ENCODE measurements at places on chromosomes 5 and 9.
A peak's percentile ranks its signal among the peaks of the same experiment; 100 is the strongest.

DNA sequence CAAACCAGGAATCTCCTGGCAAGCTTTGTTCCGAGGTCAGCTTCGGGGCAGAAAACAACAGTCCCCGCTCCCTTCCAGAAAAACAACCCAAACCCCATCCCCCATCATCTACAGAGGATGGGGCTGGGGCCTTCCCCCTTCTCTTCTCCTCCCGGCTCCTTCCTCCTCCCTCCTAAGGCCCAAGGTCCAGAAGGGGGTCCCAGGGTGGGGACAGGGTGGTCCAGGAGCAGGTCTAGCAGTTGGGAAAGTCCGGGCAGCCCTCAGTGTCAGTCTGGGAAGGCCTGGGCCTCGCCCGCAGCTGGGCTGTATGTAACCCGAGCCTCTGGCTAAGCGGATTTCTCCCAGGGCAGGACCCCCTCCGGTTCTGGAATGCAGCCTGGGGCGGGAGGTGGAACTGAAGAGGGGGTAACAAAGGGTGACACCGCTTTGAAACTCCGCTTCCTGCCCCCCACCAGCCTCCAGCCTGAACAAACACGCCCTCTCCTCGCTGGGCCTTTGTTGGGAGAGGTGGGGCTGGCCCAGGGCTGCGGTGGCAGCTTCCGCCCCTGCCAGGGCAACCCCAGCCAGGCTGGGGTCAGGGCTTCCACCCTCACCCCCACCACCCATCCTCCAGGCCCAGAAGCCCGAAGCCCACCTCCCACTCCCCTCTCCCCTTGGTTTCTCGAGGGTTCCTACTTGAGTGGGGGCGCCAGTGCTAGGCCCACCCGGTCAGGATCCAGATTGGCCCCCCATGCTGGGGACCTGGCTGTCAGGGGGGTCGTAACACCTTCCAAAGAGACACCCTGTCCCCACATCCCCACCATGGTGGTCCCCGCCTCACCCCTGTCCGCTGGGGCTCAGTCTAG, 63.5 kb downstream of the C9orf50 start:
- DNase-seq: peak; percentile 78

DNA sequence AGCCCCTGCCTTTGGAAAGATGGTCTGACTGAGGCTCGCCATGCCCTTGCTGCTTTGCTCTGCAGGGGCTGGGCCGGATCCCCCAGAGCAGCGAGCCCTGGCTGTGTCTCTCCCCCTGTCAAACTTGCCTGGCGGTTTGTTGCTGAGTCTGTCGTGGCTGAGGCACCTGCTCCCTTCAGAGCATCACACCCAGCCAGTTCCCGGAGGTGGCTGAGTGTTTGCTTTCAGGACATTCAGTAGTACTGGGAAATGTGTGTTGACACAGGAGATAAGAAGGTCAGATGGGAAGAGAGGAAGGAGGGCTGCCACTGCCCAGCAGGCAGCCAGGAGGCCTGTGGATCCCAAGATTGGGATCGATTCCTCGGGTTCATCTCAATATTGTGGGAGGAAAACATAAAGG, 62.9 kb downstream of the GADD45G start:
- DNase-seq: no peak

DNA sequence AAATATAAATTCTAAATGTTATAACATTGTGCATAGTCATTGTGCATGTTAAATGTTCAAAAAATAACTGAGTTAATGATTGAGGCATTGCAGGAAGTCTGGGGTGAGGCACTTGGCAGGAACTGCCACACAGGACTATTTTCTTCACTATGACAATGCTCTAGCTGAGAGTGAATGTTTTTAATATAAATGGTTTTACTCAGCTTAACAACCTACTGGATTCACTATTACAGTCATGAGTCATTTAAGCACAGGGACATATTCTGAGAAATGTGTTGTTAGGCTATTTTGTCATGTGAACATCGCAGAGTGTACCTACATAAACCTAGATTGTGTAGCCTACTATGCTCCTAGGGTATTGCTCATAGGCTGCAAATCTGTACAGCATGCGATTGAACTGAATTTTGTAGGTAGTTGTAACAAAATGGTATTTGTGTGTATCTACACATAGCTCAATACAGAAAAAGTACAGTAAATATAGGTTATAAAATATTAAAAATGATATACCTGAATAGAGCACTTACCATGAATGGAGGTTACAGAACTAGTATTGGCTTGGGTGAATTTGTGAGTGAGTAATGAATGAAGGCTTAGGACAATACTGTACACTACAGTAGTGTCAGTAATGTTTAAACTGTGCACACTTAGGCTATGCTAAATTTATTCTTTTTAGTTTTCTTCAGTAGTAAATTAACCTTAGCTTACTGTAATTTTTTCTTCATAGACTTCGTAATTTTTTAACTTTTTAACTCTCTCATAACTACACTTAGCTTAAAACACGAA, 346.1 kb upstream of the PTGER4 start:
- DNase-seq: peak; percentile 21

DNA sequence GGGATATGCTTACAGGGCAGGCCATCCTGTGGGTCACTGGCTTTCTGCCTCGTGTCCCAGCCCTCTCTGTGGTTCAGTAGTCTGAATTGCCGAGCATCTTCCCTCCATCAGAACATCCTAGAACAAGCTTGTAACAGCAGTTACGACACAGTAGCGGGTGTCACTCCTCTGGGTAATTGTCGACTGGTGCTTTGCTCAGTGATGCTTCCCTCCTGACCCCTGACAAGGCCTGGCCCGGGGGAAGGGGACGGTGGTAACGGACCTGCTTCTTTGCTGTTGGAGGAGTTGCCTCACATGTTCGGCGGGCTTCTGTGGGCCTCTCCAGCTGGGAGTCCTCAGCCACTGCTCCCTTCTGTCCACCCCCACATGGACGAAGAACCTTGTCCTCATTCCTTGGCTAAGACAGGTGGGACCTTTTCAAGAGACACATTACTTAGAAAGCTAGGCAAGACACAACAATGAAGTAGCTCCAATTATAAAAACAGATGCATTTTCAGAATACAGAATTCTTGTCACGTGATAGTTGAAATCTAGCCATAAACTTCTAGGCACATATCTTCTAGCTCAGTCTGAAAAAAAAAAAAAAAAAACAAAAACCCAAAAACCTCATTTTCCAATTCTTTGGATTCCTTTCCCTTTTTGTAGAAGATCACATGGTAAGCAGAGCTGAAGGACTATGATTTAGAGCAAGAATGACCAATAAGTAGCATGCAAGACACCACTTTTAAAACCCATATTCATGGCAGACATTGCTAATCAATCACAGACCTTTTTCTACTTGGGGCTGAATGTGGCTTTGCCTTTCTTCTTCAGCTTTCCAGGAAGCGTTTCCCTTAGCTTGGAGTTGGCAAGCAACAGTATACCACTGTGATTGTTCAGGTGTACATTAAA, 25.0 kb downstream of the HMCN2 start:
- DNase-seq: no peak

DNA sequence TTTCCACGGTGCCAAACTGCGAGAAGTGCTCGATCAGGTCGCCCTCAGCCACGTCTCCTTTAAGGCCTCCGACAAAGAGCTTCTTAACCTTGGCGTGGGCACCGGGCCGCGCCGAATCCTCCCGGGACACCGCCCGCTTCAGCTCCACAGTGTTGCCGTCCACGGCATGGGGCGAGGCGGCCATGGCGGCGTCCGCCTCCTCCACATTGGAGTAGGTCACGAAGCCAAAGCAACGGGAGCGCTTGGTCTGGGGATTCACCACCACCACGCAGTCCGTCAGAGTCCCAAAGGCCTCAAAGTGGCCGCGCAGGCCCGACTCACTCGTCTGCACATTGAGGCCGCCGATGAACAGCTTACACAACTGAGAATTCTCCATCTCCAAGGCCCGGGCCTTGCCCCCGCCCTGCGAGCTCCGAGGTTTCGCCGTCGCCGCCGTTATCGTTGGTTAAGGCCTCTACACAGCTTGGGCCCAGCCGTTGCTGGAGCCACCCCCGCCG, 424 bp downstream of the HNRNPA0 start:
- no peak for DNase-seq

DNA sequence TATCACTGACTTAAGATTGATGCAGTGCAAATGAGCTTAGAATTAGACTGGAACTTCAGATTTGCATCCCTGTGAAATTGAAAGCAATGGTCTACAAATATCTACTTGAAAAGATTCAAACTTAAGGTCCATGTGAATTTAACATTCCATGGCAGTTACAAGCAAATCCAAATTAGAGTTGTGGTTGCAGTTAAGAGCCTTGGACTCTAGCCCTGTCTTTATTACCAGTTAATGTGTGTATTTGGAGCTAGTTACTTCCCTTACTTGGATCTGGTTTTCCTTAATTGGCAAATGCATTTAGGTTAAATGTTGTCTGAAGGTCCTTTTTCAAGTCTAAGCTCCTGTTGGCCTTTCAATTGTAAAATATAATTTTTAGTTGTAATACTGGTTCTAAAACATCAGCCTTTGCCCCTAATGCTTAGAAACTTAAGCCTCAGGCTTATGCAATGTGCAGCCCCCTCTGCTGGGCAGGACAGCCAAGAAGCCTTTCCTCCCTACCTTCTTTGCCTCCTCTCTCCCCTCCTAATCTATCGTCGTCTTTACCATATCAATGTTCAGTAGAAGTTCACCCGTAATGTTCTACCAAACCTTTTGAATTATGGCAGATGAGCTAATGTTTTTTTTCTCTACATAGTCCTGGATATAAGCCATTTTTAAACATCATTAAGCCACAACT, 59.5 kb downstream of the ERMP1 start:
- DNase-seq: no peak

DNA sequence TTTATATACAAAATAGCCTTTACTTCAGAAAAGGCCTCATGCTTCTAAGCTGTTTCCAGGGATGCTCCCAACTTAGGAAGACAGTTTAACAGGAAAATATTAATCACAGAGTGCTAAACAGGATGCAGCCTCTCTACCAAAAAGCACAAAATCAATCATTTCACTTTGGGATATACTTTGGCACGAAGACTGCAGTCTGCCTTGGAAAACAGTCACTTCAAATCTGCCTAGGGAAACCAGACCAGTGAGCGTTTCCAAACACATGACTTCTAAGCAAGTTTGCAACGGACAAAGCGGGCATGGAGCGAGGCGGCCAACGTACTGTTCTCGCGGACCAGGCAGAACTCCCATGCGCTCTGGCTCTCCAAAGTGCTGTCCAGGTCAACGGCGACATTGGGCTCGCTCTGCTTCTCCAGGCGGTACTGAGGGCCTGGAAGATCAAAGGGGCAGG, 201.0 kb downstream of the MAPKAP1 start:
- DNase-seq: no peak

GRCh38 chr5:160616712-160617497, 195.2 kb downstream of the PTTG1 start:
- no peak for DNase-seq
